ENCODE measurements at places on chromosomes 12 and 14. TPM values are rescaled to one million over a fixed set of nuclear protein-coding genes. Genes with fewer than 3 reads are reported as not detected.

Gene PRPH
- not detected for polyA plus RNA-seq

Gene CLEC1B
- 1.1 TPM for polyA plus RNA-seq

Gene SPPL3
- polyA plus RNA-seq = 74.2 TPM

Gene KRT73
- 0.06 TPM for polyA plus RNA-seq

Gene FAM181A
- not detected for polyA plus RNA-seq

Gene TMPRSS12
- polyA plus RNA-seq = not detected

Gene RNASE4
- 3.1 TPM for polyA plus RNA-seq

Gene GZMH
- not detected for polyA plus RNA-seq

Gene PPP4R3A
- polyA plus RNA-seq = 132 TPM

GRCh38 chr14:26124896-26125438, 472.9 kb downstream of the NOVA1 start:
- DNase-seq = no peak

DNA sequence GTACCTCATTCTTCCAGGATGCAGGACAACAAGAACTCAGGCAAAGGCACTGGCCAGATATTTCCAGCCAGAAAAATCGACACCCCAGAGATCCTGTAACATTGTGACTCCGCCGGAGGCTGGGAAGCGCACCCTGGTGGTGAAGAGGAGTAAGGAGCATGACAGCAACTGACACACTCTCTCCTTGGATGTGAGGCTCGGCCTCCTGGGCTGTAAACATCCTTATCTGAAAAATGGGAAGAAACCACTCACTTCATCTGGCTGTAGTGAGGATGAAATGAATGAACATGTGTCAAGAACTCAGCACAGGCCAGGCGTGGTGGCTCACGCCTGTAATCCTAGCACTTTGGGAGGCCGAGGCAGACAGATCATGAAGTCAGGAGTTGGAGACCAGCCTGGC, 27.5 kb downstream of the TCHP start:
- DNase-seq = no peak

- no peak for DNase-seq
Observed at GRCh38 chr14:40682131-40682913, 924.4 kb upstream of the LRFN5 start.

DNA sequence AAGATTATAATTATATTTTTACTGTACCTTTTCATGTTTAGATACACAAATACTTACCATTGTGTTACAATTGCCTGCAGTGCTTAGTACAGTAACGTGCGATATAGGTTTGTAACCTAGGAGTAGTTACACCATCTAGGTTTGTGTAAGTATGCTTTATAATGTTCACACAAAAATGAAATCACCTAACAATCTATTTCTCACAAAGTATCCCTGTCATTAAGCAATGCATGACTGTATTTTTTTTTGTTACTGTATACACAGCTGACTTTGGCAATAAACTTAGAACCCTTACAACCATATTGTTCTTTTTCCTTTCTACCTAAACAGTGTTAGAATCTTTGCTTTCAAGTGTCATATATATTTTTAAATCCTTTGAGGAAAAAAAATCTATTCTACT, 303.0 kb upstream of the E2F7 start:
- no peak for DNase-seq

- no peak for DNase-seq
Observed at GRCh38 chr12:30019366-30020140, 235.8 kb upstream of the TMTC1 start.

DNA sequence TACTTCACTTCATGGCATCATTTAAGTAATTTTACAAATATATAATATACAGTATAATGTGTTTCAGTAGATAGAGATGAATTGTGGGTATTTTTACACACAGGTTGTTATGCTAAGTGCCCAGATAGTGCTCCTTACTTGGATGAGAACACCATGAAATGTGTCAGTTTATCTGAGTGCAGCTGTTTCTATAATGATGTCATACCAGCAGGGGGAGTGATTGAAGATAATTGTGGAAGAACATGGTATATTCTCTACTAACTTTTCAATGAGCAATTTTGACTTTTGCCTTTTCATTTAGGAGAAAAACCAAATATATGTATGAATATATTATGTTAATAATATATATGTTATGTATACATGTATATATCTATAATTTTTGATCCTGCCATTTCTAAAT, 221.6 kb downstream of the LRRK2 start:
- no peak for DNase-seq

DNA sequence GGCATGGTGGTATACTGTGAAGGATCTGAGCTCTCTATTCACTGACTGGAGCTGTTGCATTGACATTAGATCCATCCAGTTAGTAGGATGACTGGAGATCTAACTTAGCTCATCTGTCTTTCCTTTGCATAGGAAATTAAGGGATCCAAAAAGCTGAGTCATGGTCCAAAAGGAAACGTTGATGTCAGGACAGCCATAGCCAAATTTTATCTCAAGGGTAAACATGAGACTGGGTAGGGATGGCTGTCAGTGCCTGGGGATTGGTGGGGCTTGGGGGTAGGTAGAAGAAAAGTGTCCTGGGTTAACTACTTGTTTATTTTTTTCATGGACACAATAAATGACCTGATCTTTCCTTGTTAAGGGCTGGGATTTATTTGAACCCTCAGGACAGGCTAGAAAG, 4.6 kb downstream of the FAM177A1 start:
- DNase-seq = no peak

- DNase-seq = no peak
Observed at GRCh38 chr14:30751646-30752416, 122.5 kb upstream of the COCH start.

DNA sequence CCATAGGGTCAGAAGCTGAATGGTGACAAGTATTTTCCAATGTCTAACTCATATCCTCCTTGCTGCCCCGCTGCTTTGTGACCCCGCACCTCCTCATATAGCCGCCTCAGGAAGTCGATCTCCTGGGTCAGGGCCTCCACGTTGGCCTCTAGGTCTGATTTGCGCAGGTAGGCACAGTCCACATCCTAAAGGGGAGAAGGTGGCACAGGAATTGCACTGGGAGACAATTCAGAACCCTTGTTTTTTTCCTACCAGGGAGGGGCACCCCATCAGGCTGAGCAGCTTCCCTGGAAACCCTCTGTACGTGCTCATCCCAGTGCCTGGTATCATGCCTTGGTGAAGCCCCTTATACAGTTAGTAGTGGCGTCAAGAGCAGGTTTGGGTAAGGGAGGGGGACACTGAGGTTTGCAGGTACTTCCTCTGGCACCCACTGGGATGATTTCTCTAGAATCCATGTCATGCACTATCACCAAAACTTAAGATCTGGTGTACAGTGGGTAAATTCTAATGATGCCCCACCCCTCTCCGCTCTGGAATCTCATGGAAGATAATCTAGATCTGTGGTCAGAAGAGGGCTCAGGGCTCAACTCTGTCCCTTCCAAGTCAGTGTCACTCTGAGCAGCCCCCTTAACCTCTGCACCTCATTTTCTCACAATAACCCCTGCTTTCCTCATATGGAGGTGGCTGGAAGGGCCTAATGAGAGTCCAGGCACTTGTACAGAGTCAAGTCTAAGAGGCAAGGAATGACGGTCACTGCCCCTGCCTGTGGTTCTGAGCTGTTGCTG, 20.1 kb upstream of the KRT86 start:
- no peak for DNase-seq

GRCh38 chr14:55065411-55065810, 14.0 kb downstream of the MAPK1IP1L start:
- DNase-seq = no peak

GRCh38 chr12:6863033-6863432, 4.3 kb upstream of the TPI1 start:
- no peak for DNase-seq

DNA sequence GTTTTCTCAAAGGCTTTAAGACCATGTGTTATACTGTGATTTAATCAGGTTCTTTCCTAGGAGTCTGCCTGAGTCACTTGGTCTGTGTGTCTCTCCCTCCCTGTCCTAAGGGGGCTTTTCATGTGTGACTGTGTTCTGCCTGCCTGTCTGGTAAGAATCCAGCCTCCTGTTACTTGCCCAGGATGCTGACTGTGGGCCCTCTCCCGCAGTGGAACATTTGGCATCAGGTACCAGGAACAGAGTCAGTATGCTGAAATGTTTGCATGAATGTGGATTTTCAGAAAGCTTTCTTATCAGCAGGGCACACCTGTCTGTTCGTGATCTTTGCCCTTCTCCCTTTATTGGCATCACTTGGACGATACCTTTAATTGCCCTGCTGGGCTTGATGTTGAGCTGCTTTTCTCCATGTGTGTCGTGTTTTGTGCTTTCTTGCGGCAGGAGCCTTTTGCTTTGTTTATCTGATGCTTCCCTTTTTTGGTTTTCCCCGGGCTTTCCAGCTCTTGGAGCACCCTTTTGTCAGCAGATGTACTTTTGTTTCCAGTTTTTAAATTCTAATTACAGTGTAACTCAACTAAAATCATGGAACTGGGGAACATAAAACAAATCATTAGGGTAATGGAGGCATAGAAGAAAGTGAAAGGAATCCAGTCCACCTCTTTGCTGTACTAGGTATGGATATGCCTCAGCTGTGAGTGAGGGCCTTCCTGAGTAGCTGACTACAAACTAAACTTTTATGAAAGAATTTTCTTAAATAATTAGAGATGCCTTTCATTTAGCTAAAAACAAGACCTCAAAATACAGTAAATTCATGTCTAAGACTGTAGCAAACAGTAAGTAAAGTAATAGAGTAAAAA, 72.5 kb downstream of the TRAF3 start:
- no peak for DNase-seq

GRCh38 chr12:66152732-66153131, 17.1 kb downstream of the TMBIM4 start:
- DNase-seq = no peak

- no peak for DNase-seq
Observed at GRCh38 chr12:11433664-11434063, 38.3 kb upstream of the PRB2 start.

GRCh38 chr12:106217706-106218105, 30.1 kb downstream of the CKAP4 start:
- DNase-seq = no peak

DNA sequence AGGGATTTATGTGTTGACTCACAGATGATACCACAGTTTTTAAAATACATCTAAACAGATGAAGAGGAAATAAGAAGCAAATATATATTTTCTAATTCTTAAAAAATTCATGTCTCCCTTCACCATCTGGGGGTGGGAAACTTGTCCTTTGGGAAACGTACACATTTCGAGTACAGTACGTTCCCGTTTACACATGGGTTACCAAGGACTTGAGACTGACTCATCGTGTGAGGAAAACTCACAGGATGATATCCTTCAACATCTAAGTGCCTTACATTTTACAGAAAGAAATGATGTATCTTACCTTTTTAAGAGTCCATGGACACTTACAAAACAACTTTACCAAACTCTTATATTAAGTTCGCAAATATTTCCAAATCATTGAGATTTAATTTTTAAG, 16.0 kb upstream of the FBLN5 start:
- DNase-seq = no peak

DNA sequence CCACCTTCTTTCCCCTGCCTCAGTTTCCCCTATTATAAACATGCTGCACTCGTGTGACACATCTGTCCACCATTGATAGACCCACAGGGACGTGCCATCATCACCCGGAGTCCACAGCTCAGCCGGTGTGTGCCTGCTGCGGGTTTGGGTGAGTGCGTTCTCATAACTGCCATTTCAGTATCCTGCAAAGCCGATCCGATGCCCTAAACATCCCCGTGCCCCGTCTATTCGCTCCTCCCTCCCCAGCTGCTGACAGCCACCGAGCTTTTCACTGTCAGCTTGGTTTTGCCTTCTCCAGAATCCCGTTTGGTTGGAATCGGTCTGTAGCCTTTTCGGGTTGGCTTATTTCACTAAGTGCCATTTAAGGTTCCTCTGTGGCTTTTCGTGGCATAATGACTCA, 3.9 kb downstream of the LRCOL1 start:
- DNase-seq = no peak

- DNase-seq = no peak
Observed at GRCh38 chr12:8852119-8852518, 29.7 kb downstream of the A2ML1 start.

- no peak for DNase-seq
Observed at GRCh38 chr12:91627225-91627624, 444.6 kb upstream of the DCN start.

- no peak for DNase-seq
Observed at GRCh38 chr14:74257078-74257940, 18.1 kb downstream of the VSX2 start.

GRCh38 chr12:130438711-130439110, 101.0 kb downstream of the PIWIL1 start:
- no peak for DNase-seq

DNA sequence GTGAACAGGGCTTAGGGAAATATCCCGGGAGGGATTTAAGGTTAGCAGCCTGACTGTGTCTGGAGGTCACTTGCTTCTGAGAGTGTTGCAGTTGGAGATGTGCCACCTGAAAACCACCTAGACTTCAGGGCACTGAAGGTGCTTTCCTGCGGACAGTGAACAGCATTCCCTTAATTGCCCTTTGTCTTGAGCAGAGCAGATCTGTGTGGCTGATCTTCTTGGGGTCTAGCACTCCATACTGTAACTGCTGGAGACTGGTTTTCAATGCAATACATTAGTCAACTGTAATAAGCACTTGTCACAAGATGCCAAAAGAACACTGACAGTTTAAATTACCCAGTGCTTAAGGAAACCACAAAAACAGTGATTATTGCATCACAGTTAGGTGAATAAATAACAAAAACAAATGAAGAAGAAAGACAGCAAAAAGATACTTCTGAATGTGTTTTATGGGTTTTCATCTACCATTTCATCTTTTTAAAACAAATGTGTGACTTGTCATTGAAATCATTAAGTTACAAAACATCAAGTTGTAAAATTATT, 111.8 kb downstream of the PRIMA1 start:
- no peak for DNase-seq

- no peak for DNase-seq
Observed at GRCh38 chr12:123839826-123840225, 77.7 kb downstream of the DNAH10 start.

- DNase-seq = no peak
Observed at GRCh38 chr14:29926228-29926627, 1.4 kb downstream of the PRKD1 start.

- no peak for DNase-seq
Observed at GRCh38 chr12:29148911-29149690, at the start of gene FAR2. FAR2 (plus strand) TSS chr12:29149278; CDS start chr12:29270450, 121,172 bp downstream.

GRCh38 chr12:71948390-71948789, 9.7 kb downstream of the TPH2 start:
- no peak for DNase-seq

GRCh38 chr12:94563286-94563685, 87.1 kb downstream of the TMCC3 start:
- DNase-seq = no peak

DNA sequence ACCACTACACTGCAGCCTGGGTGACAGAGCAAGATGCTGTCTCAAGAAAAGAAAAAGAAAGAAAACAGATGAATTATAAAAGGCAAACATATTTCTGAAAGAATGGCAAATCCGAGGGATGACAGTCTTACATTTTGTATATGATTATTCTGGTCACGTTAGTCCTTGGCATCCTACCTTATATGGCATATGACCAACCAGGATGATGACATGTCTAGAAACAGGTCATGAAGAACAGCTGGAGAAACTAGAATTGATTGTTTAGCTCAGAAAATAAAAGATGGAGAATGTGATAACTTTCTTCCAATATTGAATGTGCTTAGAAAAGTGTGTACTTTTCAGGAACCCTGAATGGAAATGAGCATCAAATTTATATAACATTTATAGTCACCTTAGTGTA, 19.2 kb downstream of the SLC2A14 start:
- no peak for DNase-seq

Data from left renal cortex interstitium (tissue), 4 donors.